Activated CD4-positive, alpha-beta memory T cell treated with anti-CD3 and anti-CD28 coated beads for 36 hours (primary cell): ENCODE measurements at places on chromosomes 2 and 18. TPM values are rescaled to one million over a fixed set of nuclear protein-coding genes. Genes with fewer than 3 reads are reported as not detected.

DNA sequence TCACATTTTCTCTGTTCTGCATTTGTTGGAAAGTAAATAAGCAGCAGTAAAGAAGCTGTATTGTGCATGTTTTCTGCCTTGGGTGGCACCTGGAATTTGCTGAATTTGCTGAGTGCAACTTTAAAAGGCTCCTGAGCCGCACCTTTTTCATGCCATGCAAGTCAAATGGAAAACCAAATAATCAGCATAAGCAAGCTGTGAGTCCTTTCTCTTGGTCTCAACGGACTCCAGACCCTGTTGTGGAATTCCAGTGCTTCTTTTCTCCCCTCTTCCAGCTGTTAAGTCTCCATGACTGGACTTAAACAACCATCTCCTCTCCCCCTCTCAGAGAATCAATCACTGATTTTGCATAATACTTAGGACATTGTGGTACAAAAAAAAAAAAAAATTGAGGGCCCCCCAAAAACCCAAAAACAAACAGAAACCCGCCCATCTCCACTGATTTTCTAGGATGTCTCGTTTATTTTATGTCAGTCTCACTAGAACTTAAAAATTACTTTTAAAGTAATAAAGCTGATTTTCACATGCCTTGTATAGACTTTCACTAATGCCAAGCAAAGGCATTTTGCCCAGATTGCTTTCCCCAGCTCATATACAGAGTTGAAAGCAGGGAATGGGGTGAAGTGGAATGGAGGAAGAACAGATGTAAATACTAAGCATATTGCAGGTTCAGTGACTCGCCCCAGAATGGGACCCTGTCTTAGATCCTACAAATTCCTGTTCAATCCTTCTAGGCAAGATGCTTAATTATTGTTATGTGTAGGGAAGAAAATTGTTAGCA is 5.1 kb upstream of the CETN1 start:
- no peak for DNase-seq
- no peaks in the 10 kb centered on the region for H3K4me1 ChIP-seq
- no peak overlapping the region for H3K4me3 ChIP-seq
- H3K27me3 ChIP-seq, result peaks cover 2% of the 10 kb centered on the region

DNA sequence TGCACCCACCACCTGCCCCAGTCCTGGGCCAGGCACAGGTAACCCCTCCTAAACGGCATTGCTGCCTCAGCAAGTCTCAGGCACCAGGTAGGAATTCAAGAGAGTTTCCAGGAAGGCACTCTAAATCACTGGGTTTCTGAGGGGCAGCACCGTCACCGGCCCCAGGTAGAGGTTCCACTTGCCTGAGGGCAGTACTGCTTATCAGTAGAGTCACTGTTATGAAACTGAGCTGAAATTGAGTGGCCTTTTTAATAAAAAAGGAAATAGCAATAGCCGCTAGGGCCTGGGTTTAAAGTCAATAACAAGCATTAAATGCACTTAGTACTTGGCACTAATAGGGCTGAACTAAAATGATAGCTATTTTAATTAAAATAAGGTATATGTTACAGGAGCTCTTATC is 653.7 kb downstream of the METTL4 start:
- no peak for DNase-seq
- H3K27ac ChIP-seq, result no peak overlapping the region
- no peaks in the 10 kb centered on the region for H3K36me3 ChIP-seq
- no peak overlapping the region for H3K4me3 ChIP-seq
- H3K4me1 ChIP-seq, result no peaks in the 10 kb centered on the region
- no peaks in the 10 kb centered on the region for H3K27me3 ChIP-seq

Gene SNORC
- total RNA-seq, result 0.85 TPM

DNA sequence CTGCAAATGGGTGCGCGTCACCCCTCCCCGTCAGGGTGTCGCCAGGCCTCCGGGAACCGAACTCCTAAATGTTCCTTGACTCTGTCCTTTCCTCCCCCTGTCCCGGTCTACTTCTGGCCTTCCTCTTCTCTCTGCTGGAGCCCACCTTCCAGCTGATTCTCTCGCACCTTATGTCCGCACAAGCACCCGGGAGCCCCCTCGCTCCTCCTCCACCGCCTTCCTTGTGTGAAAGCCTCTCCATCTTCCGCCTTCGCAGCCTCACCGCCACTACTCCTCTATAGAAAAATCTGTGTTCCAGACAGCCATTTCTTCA is 627 bp upstream of the KIF3C start:
- H3K36me3 ChIP-seq, result no peaks in the 10 kb centered on the region
- peak overlapping the region; percentile 55 for H3K4me3 ChIP-seq
- H3K27me3 ChIP-seq, result no peaks in the 10 kb centered on the region
